ENCODE measurements at places on chromosomes 5 and 9.
A peak's percentile ranks its signal among the peaks of the same experiment; 100 is the strongest.

GRCh38 chr5:151251001-151251551, 1.9 kb upstream of the GM2A start:
- no peak for DNase-seq

- no peak for DNase-seq
Measured at GRCh38 chr9:130839132-130840111, 4.4 kb downstream of the ABL1 start.

- no peak for DNase-seq
Measured at GRCh38 chr5:54821445-54822323, 163.7 kb downstream of the ESM1 start.

- no peak for DNase-seq
Measured at GRCh38 chr5:146076455-146076854, 28.9 kb downstream of the PLAC8L1 start.

GRCh38 chr5:132026516-132027008, 15.1 kb upstream of the ACSL6 start:
- DNase-seq: peak; percentile 62

DNA sequence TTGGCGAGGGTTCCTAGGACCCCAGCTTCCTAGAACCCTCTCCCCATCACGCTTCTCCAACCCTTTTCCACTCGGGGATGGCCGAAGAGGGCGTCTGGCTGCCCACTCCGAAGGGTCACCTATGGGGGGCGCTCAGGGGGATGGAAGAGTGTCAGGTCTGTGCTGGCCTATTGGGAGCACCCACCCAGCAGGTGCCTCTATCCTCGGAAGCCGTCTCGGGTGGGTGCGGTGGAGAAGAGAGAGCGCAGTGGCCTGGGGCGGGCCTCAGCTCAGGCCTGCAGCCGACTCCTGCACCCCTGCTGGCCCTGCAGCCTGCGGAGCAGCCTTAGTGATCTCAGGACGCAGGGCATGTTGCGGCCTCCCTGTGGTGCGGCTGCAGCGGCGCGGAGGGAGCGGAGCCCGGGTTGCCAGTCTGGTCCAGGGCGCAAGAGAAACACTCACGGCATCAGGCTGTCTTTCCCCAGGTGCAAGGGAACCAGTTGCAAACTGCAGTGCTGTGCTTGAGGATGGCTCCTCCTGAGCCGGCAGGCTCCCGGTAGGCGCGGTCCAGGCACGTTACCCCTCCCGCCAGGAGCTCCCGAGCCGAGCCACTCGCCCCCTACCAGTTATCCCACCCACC, 1.5 kb upstream of the IRX2 start:
- no peak for DNase-seq

DNA sequence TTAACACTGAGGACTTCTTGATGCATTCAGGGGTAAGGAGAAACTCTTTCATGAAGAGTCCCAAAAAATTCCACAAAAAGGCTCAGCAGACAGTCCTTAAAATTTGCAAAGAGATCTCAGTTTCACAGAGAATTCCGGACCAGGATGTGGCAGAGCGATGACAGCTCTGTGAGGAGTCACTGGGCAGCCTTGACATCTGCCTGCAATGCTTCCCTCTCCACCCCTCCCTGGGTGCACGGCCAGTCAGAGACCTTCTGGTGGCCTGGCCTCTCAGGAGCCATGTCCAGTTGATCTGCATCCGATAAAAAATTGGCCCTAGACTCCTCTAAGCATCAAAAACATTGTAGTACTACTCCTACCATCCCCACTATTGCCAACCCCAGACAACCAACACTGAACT, 76.8 kb downstream of the MACROH2A1 start:
- no peak for DNase-seq

DNA sequence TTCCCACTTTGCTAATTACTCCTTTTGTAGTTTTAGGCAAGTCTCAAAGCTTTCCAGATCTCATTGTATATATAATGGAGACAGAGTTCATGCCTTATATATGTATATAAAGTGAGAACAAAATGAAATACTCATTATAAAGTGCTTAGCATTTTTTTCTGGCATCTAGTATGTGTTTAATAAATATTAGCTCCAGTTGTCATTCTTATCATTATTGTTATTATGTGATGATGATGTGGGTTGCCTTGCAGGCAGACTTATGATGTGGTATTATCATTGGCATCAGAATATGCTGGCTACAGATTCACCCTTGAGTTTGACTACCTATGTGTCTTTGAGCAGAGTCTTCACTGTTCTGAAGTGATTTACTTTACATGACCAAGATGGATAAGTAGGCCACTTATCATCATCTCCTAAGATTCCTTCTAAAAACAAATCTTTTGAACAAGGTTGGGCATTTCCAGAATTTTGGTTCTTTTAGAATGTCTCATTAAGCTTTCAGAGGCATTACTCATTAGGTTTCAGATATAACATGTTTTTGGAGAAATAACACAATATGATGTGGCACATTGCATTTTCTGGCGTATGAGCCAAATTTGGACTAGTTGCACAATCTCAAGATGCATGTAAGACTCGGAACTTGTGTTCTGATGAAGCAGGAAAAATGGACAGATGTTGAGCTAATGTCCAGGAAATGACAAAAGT, 145.6 kb upstream of the TNC start:
- DNase-seq: no peak

GRCh38 chr5:38816083-38817030, 29.5 kb upstream of the OSMR start:
- DNase-seq: no peak

DNA sequence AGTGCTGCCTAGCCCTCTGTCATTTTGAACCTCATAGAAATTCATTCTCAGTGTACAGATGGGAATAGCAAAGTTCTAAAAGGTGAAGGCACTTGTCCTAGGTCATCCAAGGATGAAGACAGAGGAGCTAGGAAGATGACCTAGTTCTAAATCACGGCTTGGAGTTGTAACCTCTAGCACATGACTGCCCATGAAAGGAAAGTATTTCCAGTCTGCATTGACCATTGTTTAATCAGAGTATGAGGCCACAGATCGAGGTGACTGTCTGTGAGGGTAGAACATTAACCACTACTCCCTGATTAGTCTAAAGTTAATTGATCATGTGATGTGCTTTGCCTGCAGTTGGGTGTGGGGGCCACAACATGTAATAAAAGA, 674 bp upstream of the TNFSF15 start:
- no peak for DNase-seq

DNA sequence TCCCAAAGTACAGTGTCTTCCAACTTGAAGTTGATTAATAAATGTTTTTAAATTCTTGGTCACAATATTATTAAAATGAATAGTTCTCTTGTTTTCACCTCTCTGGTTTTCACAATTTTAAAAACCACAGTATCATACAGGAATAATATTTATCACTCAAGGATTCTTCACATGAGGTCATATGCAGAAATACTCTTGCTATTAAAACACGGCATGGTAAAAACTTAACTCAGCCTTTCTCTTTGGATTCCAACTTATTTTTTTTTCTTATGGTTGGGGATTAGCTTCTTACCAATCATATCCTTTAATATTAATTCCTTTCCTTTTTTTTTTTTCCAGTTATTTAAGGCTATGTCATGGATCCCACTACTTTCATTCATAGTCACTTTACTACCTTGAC, 289.4 kb downstream of the ADAMTS6 start:
- no peak for DNase-seq

GRCh38 chr9:83749706-83750105, 41.9 kb upstream of the UBQLN1 start:
- no peak for DNase-seq

GRCh38 chr5:107580889-107581820, 89.6 kb downstream of the EFNA5 start:
- DNase-seq: no peak

GRCh38 chr9:110850401-110851135, 182.0 kb downstream of the MUSK start:
- DNase-seq: no peak

GRCh38 chr5:180590543-180591310, 572 bp downstream of the SCGB3A1 start:
- DNase-seq: no peak

Data from CD4-positive, alpha-beta T cell treated with Interleukin-15 for 1 hour (primary cell).